A549 treated with Hydrocortisone at 1 μM for 4 hours (cell line): ENCODE measurements at places on chromosomes 4 and X. TPM values are rescaled to one million over a fixed set of nuclear protein-coding genes. Genes with fewer than 3 reads are reported as not detected.

Gene MAGEC1
- total RNA-seq, result 0.02 to 0.05 TPM (median 0.02 TPM) in 3 of 5 replicates, not detected in the others

Gene TMPRSS11F
- total RNA-seq, result not detected in 5 replicates

Gene FREM3
- not detected in 5 replicates for total RNA-seq

Gene MGARP
- 0.48 to 0.95 TPM (median 0.83 TPM) in 5 replicates for total RNA-seq

Gene ZCCHC18
- 0.12 to 0.16 TPM (median 0.13 TPM) in 3 of 5 replicates, not detected in the others for total RNA-seq

Gene PI4K2B
- 5.7 to 8.5 TPM (median 6.5 TPM) in 5 replicates for total RNA-seq

Gene SAGE1
- total RNA-seq, result not detected in 5 replicates
